ENCODE measurements at places on chromosomes 5 and 9.

DNA sequence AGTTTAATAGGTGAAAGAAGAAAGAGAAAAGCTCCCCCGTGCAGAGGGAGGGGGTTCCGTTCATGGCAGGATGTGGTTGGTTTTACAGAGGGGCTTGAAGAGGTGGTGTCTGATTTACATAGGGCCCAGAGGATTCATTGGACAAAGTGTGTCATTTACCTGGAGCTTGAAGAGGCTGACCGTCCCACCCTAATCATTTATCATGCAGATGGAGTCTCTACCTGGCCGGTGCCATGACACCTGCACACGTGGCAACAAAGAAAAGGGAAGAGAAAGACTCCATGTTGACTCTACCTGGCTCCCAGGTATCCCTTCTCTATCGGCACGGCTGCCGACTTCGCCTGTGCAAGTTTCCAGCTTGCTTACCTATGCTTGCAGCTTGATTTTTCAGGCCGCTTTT is 35.3 kb upstream of the PRRC2B start:
- no peak for DNase-seq

DNA sequence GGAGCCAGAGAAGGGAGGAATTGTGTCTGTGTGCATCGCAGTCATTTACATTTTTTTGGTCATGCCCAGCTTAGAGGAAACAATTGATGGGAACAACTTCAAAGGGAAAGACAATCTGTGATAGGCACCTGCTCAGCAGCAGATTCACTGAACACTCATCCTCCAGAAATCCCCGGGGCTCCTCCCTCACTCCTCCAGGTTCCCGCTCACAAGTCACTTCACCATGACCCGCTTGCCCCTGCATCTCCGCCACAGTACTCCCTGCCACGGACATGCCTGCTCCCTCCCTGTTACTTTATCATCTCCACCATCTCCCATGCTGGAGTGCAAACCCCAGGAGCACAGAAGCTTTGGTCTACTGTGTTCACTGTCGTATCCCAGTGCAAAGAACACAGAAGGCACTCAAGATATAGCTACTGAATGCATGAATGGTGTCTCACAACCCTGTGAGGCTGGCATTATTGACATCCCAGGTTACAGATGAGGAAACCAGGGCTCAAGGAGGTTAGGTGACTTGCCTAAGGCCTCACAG is 16.2 kb downstream of the LHX6 start:
- DNase-seq, result no peak

DNA sequence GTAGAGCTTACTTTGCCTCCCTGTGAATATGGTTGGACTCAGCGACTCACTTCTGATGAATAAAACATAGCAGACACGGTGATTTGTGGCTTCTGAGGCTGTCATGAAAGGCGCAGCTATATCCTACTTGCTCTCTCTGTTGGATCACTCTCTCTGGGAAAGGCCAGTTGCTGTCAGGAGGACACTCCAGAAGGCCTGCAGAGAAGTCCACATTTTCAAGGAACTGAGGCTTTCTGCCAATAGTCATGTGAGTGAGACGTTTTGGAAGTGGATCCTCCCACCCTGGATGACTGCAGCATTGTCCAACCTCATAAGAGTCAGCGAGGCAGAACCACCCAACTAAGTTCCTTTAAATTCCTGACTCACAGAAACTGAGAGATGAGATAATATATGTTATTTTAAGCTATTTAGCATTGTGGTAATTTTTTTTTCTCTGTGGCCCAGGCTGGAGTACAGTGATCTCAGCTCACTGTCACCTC is 156.0 kb upstream of the MAST4 start:
- DNase-seq, result peak; percentile 30

DNA sequence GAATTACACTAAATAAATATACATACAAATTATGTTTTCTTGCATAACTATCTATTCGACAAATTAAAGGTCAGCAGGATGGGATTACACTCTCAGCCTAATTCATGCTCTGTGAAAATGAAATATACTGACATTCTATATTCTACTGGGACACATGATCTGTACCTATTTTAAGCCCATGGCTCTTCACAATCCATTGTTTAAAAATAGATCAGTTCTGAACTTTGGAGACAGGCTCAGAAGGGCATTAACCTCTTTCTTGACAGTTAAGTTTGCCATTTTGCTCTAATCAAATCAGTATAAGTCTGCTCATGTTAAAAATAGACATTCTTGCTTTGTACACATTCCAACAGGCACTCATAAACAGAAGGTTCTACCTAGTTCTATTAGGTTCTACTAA is 361.2 kb downstream of the HCN1 start:
- no peak for DNase-seq

DNA sequence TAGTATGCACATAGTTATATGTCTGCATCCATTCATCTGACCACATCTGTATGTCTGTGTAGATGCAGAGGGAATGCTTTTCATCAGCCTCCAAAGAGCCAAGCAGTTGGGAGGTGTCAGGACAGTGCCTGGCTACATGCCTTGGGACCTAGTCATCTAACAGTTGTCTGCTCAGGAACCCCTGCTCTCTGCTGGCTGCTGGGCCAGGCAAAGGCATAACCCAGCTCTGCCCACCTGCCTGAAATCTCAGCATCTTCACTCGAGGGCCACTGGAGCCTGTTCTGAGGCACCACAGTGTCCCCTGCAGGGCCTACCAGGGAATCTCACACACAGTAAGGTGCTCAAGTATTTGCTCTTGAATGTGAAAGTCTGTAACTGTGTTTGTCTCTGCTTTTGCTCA is 3.7 kb downstream of the C9orf50 start:
- no peak for DNase-seq

DNA sequence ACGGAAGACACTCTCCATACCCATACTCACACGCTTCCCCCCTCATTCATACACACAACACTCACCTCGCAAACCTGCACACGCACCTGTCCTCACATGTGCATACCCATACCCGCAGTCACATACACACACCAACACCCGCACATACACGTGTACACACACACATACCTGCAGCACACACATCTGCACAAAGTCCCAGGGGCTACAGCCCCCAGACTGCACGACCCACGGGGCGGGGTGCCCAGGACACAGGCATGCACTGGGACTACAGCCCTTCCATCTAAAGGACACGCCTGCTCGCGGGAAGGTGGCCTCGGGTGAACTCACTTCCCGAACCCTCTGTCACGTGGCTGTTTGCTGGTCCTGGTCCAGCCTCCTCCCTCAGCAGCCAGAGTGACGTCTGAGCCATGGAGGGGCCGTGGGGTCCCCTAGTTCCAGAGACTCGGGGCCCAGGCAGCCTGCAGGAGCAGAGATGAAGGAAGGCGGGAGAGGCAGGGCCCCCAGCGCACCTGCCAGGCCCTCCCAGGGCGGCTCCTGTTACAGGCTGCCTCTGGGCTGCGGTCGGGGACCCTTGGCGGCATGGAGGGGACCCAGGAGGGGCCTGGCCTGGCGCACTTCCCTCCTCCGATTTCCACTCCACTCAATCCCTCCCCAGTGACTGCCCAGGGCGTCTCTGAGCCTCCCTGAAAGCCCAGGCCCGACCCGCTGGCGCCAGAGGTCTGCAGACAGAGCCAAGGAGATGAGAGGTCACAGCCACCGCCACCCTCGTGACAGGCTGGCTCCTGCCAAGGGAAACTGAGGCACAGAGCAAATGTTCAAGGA is 8.1 kb downstream of the SLC12A7 start:
- DNase-seq, result peak; percentile 63

DNA sequence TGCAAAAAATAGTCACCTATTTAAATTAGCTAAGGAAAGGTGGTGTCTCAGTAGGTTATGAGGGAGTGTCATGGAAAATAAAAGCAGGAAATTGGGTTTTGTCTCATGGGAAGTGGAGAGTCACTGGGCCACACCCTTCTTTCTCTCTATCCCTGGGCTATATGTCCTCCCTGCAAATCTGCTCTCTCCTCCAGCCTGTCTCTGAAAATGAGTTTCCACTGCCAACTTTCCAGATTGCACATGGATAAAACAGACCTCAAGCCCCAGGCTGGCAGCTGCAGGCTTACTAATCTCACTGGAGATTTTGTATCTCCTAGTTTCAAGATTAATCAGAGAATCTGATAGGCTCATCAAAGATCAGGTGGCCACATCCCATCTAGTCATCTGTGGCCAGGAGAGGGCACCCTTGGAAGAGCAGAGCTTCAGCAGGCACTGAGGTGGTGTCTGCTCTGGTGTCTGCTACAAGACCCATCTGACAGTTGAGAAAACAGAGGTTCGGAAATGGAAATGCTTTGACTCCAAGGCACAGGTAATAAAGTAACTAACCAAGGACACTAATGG is 178.9 kb downstream of the MSX2 start:
- DNase-seq, result no peak

DNA sequence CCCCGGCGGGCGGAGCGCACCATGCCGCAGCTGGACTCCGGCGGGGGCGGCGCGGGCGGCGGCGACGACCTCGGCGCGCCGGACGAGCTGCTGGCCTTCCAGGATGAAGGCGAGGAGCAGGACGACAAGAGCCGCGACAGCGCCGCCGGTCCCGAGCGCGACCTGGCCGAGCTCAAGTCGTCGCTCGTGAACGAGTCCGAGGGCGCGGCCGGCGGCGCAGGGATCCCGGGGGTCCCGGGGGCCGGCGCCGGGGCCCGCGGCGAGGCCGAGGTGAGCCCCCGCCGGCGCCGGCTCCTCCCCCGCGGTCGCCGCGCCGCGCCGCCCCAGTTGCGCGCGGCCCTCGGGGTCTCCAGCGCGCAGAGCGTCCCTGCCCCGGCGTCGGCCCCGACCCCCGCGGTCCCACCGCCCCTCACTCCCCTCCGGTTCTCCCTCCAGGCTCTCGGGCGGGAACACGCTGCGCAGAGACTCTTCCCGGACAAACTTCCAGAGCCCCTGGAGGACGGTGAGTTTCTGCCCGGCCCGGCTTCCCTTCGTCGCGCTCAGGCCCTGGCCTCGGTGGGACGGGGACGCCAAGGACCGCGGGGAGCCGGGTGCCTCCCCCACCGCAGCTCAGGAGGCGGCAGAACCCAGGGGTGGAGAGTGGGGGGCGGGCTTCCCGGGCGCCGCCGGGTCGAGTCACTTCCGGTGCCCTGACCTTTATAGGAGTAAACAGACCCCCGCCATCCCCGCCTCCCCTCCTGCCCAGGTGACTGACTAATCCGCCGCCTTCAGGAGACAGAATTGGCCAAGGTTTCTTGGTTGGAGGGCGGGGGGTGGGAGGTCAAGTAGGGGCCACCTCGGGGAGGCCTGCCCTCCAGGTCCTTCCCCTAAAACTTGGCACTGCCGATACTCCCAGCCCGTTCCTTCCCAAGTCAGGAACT is 665 bp downstream of the TCF7 start:
- DNase-seq, result peak; percentile 23

- no peak for DNase-seq
Observed at GRCh38 chr5:86546582-86546981, 71.2 kb upstream of the COX7C start.

- no peak for DNase-seq
Observed at GRCh38 chr9:122186301-122186700, 26.6 kb downstream of the MORN5 start.

- no peak for DNase-seq
Observed at GRCh38 chr5:1547236-1547635, 23.5 kb upstream of the LPCAT1 start.

DNA sequence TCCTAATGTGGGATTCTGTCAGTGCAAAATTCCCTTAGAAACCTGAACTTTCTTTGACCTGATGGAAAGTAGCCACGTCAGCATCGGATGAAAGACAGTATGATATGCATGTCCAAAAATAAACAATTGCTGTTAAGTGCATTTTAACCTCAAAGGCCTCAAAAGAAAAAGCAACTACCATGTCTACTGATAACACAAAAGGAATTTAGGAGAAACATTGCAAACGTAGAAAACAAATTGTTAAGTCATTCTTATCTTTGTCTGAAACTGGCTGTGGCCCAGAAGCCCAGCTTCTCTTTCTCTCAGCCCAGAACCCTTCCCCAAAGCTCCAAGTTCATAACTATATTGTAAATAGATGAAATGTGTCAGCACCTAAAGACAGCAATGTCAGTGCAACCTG is 11.1 kb upstream of the LHFPL2 start:
- no peak for DNase-seq

GRCh38 chr5:59517926-59518585 is 375.5 kb downstream of the PDE4D start:
- no peak for DNase-seq

DNA sequence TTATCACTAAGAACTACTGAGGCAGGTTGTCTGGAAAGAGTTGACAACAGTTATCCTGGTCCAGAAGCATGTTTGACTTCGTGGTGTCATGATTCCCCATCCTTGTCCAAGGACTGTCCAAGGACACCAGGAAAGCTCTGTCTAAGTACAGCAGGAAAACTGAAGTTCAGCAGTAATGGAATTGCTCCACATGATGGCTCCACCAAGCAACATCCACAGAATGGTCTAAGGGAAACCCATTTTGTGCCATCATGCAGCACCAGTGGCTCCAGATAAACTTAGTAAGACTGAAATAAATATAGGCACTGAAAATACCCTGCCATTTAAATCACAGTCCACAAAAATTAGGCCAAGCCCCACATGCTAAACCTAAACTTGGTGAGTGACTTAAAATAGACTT is 192.8 kb downstream of the CDH18 start:
- no peak for DNase-seq

DNA sequence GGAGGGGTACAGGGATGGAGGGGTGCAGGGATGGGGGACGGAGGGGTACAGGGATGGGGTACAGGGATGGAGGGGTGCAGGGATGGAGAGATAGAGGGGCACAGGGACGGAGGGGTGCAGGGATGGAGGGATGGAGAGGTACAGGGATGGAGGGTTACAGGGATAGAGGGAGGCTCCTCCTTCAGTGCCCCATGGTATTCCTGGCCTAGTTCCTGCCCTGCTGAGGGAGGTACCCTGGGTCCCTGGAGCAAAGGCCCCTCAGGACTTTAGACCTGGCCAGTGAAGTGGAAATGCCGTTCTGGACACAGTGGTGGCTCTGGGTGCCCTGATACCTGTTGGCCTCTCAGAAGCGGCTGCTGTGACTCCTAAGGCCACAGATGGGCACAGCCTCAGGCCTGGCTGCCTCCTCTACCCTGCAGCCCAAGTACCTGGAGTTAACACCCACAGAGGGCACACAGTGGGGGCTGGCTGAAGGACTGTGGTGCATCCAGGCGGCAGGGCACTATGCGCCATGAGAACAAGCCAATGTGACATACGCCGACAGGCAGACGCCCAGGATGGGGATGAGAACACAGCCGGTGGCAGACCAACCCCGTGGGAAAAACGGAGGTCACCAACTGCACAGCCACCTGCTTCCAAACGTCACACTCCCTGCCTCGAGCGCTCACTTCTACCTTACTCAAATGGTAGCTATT is 8.4 kb downstream of the PTGES2 start:
- DNase-seq, result peak; percentile 17

- no peak for DNase-seq
Observed at GRCh38 chr5:14588758-14589543, 7.4 kb downstream of the OTULINL start.

- DNase-seq, result no peak
Observed at GRCh38 chr5:173968154-173968797, 20.7 kb upstream of the C5orf47 start.

DNA sequence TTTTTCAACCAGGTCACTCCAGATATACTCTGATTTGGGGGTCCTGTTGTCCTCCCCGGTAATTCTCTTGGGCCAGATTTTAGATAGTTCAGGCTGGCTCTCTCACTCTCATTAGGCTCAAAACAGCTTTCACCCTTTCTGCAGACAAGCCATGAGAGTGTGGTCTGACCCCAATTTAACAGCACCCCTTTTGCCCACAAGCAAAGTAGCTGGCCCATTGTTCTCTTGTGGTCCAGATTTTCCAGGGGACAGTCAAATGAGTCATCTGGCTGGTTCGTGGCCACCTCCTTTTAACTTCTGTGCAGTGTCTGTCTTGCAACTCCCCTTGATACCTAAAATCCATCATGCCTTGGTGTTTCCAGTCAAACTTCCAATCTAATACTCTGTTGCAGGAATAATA is 16.5 kb downstream of the BHMT2 start:
- DNase-seq, result no peak

GRCh38 chr5:124906339-124907097 is 160.1 kb upstream of the ZNF608 start:
- DNase-seq, result peak; percentile 64

All from ovary (tissue), 10 donors.